ENCODE measurements at places on chromosomes 3 and 15. TPM values are rescaled to one million over a fixed set of nuclear protein-coding genes. Genes with fewer than 3 reads are reported as not detected.
A peak's percentile ranks its signal among the peaks of the same experiment; 100 is the strongest.

Gene HHATL
- polyA plus RNA-seq = 1.5 TPM

Gene SLC22A14
- not detected for polyA plus RNA-seq

Gene ARID3B
- 4.8 TPM for polyA plus RNA-seq

Gene PARP15
- polyA plus RNA-seq = 0.28 TPM

- DNase-seq = no peak
Measured at GRCh38 chr15:36256404-36256807, 323.0 kb upstream of the CDIN1 start.

DNA sequence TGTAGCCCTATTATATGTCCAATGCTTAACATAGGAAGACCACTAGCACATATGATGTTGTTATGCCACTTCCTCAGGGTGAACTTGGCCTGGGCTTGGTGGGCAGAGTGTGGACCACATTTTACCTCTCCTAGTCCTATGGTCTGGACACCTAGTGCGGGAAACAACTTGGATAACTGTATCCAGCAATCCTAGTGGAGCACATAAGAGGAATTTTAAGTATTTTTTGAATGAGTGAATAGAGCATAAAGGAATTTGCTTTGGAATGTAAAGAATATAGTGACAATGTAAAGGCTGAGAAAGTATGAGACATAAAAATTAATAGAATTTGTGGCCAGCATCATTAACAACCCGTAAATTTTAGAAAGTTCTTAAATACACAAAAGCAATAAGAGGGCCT is 528.9 kb downstream of the IGSF11 start:
- no peak for DNase-seq

DNA sequence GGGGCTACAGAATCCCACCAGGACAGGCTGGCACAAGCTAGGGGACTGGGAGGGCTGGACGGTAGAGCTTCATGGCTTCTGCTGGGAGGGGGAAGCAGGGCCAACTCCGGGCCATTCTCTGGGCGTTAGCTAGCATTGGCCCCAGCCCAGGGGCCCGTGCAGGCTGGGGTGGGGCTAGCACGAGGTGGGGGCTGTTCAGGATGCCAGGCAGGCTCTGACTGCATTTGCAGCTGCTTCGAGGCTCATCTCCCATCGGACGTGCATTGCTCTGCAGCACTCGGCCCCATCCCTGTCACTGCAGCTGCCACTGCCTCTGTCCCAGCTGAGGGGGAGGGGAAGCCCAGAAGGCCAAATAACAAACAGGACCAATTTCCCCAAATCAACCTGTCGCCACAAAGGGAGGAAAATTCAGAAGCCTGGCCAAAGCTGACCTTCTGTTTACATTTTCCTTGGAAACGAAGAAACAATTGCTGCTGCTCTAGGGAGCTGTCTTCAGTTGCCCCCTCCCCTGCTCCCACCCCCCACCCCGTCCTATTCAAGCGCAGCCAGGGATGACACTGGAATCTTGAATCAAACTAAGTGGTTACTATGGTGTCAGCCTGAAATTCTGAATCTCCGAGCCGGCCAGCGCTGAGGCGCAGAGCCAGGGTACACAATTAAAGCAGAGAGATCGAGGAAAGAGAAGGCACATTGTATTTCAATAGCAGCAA is 138.8 kb upstream of the PRR20G start:
- no peak for DNase-seq

DNA sequence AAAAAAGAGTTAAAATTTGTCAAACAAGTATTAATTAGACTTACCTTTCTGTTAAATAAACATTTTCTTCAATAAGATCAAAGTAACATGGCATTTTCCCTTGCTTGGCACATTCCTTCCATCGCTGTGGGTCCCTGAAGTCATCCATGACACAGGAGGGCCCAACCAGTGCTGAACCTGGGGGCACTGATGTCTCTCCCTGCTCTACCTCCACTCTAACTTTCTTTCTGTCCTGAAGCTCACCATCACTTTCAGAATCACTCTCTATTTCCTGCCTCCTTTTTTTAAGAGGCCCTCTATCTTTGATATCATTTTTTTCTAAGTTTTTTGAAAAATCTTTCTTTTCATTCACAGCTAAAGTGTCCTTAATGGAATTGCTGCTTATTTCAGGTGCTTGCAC is 43.8 kb downstream of the SETD2 start:
- DNase-seq = no peak

DNA sequence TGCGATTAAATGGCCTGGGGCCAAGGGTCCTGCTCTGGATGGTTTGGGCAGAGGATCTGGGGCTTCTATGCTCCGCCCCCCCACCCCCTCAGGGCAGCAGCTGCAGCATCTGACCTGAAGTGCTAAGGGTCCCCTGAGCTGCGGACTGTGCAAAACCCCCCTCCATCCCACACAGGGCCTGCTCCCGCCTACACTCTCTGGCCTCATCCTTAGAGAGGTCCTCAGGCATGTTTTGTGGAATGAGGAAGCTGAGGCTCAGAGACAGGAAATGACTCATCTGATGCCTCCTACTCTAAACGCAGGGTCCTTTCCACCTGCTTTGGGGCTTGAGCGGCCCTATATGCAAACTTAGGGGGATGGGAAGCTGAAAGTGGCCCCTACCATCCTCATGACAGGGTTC is 59.5 kb upstream of the CTSH start:
- DNase-seq = peak; percentile 50

DNA sequence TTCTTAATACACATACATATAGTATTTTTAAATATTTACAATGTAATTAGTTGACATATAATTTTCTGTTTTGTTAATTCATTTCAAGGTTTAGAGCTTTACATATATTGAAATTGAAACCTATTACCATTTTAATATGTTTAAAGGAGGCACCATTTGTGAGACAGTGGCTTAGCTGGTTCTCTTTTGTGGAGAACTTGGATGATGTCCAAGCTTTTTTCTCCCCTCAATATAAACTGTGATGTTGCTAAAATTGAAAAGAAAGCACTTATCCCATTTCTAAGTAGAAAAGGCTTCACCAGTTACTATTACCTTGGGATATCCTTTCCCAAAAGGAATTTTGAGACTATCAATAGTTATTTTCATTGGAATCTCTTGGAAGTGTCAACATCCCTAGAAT is 707.2 kb downstream of the NTRK3 start:
- no peak for DNase-seq

DNA sequence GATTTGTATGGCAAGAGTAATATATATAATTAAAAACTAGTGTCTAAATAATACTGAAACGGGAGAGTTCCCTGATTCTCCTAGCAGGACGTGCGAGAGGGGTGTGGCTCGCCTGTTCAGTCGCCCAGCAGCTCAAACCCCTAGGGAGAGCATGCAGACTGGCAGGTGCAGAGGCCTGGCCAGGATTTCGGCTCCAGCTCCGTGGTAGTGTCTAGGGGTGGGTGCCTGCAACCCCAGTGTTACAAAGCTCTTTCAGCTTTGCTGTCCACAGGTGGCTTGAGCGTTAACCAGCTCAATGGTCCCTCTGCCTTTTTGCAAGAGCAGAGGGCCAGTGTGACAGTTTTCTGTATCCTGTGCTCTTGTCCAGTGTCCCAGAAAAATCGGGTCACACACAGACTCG is 226.6 kb downstream of the ALCAM start:
- peak; percentile 59 for DNase-seq

GRCh38 chr3:171460725-171461524 is 720 bp upstream of the TNIK start:
- DNase-seq = peak; percentile 84

DNA sequence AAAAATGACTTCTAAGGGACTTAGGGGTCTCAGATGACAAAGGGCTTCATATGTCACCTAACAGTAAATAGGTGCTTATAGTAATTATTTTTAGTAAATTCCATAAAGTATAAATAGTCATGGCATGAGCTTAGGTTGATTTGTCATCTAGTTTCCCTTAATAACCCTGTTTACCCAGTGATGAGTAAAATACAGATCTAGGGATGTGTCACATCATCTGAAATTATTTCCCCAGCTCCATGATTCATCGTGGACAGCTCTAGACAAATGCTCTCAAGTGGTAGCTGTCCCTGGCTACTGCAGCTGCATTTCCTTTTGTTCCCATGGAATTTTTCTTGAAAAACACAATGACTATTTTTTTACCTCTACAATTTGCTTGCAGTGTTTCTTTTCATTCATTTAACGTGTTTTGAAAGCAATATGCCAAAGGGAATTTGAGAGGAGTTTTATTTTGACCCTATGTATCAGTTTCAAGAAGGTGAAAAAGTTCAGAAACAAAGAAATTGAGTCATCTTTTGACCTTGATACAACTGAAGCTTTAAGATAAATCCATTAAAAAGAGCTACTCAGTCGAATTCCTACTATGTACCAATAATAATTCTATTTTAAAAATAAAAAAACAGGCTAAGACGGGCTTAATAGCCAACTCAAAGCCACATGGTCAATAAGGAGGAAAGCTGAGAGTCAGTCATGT is 241.6 kb downstream of the KCNMB2 start:
- DNase-seq = no peak

- DNase-seq = no peak
Measured at GRCh38 chr15:96058103-96058851, 272.2 kb upstream of the NR2F2 start.

- DNase-seq = peak; percentile 91
Measured at GRCh38 chr3:125051715-125052581, 3.8 kb downstream of the HEG1 start.

GRCh38 chr3:66497985-66498671 is 2.7 kb downstream of the LRIG1 start:
- DNase-seq = no peak

DNA sequence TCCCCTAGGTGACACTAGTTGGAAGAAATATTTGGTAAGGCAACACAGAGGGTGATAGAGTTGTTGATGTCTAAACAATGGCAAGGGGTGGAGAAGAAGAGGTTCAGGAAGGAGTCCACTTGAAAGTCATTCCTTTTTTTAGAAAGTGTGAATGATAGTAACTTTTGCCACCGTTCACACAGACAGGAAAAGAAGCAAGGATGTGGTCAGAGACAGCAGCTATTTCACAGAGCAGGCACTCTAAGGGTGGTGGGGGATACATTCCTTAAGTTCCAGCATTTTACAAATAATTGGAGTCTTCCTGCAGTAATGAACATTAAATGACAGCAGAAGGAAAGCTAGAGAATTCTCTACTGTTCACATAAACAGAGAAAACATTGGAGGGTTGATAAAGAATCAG is 75.4 kb upstream of the ZNF385D start:
- DNase-seq = no peak

Data from aorta (tissue), 5 donors.